ENCODE measurements at places on chromosomes 5 and 9. TPM values are rescaled to one million over a fixed set of nuclear protein-coding genes. Genes with fewer than 3 reads are reported as not detected.
A peak's percentile ranks its signal among the peaks of the same experiment; 100 is the strongest.

- DNase-seq = no peak
These were observed 48.1 kb upstream of the NKD2 start for GRCh38 chr5:960551-960950.

DNA sequence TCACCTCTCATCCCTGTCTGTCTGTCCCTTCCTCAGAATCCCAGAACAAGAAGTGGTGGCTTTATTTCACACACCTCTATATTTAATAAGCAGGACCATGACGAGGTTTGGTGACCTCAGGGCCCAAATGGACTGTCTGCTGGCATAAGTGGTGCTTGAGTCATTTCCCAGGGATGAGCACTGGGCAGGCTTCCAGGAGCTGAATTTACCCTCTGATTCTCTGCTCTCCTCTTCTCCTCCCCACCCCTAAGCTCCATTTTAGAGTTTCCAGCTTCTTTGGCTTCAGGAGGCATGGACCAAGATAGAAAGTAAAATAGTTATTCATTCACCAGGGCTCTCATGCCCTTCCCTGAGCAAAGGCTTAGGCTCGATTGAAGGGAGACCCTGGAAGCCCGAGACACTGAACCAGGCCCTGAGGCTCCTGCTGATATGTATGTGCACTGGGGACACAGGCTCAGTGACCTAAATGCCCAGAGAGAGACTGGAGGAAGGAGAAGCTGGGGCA is 69.1 kb downstream of the PPARGC1B start:
- peak; percentile 85 for DNase-seq

Gene FCN2
- not detected for total RNA-seq

- DNase-seq = no peak
These were observed 17.7 kb downstream of the RFESD start for GRCh38 chr5:95664204-95664786.

DNA sequence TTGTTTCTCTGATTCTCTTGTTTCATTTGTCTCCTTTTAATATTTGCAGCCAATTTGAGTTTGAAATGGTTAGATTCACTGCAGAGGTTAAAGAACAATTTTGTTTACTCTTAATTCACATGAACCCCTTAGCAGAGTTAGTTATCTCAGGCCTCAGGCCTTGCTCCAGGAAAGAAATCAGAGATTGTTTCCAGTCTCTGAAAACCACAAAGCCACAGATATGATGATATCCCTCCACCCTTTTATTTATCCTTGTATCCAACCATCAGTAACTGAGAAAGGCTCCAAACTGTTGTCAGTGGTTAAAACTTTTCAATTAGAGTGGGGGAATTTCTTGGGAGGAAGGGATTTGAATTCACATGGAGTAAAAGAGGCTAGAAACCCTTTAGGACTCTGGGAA is 406.0 kb upstream of the DMAC1 start:
- no peak for DNase-seq

- peak; percentile 41 for DNase-seq
These were observed 26.7 kb upstream of the FCN1 start for GRCh38 chr9:134944351-134944802.

DNA sequence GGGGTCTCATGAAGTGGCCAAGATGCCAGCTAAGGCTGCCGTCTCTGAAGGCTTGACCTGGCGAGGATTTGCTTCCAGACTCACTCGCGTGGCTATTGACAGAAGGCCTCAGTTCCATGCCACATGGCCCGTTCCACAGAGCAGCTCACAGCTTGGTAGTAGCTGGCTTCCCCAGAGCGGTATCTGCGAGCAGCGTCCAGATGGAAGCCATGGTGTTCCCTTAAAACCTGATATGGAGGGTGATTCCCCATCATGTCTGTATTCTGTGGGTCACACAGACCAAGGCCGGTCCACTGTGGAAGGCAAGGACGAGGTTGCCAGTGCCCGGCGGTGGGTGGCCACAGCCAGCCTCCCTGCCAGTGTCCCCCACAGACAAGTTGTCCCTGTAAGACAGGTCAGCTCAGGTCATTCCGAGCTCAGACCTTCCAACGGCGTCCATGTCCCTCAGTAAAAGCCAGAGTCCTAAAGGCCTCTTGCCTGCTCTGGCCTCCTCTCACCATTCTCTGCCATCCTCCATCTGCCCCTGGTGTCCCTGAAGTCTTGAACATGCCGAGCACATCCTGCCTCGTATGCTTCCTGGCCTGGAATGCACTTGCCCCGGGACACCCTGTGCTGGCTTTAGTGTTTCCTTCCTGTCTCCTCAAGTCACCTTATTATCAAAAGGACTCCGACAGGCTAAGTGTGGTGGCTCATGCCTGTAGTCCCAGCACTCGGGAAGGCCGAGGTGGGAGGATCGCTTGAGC is 61.3 kb upstream of the LRRTM2 start:
- no peak for DNase-seq

Gene SLC23A1
- 5.5 TPM for total RNA-seq

DNA sequence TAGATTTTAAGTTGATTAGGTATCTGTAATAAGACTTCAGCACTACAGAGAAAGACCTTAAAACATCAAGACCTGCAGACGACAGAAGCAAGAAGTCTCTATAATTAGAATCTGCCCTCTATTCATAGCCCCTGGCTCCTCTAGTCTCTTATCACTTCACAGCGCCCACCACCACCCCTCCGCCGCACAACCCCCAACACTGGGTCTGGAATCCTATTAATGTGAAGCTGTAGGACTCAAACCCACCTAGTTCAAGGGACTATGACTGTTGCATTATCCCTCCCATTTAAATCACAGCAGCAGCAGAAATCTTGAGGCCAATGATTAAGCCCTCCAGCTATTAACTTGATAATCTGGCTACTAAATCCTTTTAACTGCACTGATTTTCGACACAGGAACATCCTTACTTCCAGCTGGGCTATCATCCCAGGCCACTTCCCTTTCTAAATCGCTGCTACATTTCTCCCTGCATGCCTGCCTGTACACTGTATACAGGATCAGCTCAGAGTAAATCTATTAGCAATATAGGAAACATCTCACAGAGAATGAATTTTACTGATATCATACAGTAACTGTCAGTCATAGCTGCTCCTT is 159.5 kb upstream of the GRAMD2B start:
- no peak for DNase-seq

- DNase-seq = no peak
These were observed 184.4 kb downstream of the PLK2 start for GRCh38 chr5:58275516-58275915.

DNA sequence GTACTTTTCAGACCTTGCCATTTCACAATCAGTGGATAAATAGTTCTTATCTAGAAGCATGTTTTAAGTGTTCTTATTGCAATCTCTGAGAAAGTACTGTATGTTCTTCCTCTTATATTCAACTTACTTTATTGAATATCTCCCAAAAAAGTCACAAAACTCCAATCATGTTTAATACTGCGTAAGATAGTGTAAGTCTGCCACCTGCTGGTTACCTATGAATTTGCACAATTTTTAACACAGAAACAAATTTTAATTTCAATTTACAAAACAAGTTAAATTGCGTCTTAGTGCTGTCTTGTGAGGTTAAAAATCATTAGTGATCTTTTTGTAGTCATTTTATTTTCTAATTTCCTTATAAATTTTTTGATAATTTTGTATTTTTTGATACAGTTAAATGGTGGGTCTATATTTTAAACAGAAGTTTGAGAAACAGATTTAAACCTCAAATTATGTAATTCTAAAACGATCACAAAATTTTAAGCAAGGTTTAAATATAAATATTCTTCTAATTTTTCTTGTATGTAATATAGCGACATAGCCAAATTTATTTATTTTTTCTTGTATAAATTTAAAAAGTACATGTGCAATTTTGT is 115.8 kb downstream of the EMB start:
- DNase-seq = no peak

Gene IFNA2
- total RNA-seq = not detected

- no peak for DNase-seq
These were observed 69.5 kb upstream of the ANXA1 start for GRCh38 chr9:73081979-73082657.

Gene GFI1B
- not detected for total RNA-seq

DNA sequence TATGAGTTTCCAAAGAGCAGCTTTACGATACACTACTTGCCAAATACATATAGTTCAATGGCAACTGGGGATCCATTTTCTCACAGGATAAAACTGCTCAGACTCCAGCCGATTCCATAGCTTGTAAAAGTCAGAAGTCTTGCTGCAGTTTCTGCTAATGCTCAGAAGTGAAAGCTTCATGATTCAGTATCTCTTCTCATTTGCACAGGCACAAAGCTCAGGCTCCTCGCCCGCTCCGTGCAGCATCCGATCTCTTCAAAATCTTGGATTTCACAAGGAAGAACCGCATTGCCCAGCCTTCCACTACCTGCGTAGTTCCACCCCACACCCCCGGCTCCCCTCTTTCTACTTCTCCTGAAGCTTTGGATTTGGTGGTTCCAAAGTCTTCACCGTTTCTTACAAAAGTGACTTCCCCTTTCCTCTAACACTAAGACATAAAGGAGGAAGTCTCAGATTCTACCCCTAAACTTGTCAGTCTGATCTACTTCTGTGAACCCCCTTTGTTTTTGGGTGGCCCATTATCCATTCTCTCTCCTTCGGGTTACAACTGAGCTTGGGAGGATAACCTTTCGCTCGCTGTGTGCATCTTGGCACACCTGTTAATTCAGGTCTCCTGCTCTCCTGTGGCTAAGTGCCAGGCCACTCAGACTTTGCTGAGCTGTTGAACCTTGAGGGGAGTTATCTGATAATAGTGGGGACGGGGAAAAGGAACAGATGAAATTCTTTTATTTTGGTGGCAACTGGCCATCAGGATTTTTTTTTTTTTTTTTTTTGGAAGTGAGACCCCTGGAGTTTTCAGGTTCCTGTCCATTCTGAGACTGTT is 194.1 kb downstream of the GNA14 start:
- DNase-seq = no peak

Gene SLC4A9
- 0.12 TPM for total RNA-seq

DNA sequence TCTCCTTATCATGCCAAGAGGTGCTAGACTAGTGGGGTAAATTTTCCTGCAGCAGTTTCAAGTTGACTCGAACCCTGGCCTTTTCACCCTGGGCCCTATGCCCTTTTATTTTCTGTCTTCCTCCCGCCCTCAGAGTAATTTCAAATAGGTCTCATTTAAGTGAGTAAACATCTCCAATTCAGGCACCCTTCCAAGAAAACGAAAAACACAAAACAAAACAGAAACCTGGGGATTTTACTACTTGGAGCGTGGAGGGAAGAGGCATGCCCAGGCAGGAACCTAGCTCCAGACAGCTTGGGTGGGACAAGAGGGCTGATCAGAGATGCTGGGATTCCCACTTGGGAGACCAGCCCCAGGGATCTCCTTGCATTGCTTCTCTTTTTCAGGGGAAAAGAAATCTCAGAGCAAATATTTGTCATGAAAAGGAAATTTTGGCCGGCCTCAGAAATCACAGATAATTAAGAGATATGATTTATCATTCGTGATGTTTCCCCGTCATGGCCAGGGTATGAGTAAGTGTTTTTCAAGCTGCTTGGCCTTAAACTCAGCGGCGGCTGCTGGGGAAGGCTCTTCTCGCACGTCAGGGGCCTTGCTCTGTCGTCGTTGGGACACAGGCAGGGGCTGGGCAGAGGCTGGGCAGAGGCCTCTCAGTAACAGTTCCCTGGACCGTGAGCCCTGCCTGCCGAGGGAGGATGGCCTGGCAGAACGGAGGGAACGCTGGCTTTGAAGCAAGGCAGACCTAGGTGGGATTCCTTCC is 248.6 kb upstream of the KLF4 start:
- peak; percentile 81 for DNase-seq

GRCh38 chr9:120899490-120900068 is 22.6 kb upstream of the PHF19 start:
- DNase-seq = no peak

DNA sequence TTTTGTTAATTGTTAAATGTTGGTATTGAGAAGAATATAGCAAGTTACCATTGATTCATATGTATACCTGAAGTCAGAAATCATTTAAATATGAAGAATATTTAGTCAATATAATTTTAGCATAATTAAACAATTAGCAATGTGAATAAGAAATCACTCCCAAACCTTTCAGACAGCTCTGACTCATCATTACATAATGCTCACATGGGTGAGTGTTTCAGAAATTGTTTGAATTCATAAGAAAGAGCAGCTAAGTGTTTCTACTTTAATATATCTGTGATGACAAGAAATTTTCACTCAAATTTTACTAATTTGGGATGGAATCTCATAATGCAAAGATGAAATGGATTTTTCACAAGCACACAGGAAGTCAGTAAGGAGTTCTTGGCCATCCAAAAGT is 42.0 kb upstream of the CDC42SE2 start:
- DNase-seq = no peak

All from uterus (tissue), 4 donors.